Activated CD4-positive, alpha-beta T cell treated with anti-CD3 and anti-CD28 coated beads, Interleukin-2, amount 50 U/mL, for 4 hours (primary cell): ENCODE measurements at places on chromosomes 6 and 20.

DNA sequence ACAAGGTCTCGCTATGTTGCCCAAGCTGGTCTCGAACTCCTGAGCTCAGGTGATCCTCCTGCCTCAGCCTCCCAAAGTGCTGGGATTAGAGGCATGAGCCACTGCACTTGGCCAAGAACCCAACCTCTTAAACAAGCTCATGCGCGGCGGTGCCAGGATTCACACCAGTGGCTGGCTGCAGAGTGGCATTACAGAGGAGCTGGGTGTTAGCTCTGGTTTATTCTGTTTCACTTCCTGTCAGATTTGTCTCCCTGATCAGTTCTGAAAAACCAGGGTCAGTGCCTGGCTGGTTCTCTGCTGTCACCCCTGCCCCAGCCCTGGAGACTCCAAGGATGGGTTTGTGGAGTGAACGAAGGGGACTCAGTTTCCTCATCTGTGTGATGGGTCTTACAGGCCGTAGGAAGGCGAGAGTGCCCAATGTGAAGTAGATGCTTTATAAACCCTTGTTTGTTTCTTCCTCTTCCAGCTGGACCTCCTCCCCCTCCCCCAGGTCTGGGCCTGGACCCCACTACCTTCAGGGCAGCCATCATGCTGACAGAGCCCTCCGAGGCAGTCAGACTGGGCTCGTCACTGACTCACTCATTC lies 63.4 kb downstream of the UBE2V1 start:
- no peak for DNase-seq

GRCh38 chr20:3483309-3483708 lies 12.5 kb downstream of the ATRN start:
- DNase-seq = no peak

GRCh38 chr6:122082370-122082769 lies 317.1 kb upstream of the HSF2 start:
- DNase-seq = no peak

DNA sequence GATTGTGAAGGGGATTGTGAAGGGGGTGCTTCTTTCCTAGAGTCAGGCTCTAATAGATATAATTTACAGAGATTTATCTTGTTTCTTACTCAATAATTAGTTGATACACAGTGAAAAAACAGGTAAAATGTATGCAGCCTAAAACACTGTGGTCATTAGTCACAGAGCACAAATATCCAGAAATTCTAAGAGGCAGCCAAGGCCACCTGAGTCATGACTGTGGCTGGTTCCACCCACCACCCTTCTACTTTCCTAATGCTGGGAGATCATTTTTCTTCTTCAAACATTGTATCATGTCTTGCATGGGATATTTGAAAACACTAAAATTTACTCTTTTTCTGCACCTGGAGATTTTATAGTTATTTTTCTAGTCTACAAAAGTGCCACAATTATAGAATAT lies 181.6 kb downstream of the OTOR start:
- DNase-seq = no peak

GRCh38 chr6:14372734-14373489 lies 255.3 kb downstream of the CD83 start:
- DNase-seq = no peak

DNA sequence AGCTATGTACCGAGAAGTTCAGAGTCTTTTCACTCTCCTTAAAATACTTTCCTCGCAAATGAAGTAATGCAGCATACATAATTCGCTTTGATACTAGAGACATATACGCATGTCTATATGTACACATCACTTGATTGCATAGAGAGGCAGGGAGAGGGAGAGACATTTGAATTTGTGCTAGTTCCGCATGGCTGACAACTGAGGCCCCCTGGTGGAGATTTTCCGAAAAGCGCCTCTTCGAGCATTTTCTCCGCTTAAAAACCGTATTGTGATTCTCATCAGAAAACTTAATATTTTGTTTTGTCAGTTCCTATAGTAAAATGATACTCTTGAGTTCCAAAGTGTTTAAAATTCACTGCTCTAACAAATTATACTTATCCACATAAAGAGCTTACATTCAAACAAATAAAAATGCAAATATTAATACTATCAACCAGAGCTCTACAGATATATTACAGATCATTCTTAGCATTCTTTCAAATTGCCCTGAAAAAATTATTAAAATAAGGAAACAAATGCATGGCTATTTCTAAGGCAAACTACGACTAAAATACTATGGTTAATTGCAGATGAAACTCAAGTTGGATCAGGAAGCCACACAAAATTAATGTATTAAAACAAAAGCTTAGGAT lies 637 bp downstream of the MYLK4 start:
- DNase-seq = peak; percentile 69

DNA sequence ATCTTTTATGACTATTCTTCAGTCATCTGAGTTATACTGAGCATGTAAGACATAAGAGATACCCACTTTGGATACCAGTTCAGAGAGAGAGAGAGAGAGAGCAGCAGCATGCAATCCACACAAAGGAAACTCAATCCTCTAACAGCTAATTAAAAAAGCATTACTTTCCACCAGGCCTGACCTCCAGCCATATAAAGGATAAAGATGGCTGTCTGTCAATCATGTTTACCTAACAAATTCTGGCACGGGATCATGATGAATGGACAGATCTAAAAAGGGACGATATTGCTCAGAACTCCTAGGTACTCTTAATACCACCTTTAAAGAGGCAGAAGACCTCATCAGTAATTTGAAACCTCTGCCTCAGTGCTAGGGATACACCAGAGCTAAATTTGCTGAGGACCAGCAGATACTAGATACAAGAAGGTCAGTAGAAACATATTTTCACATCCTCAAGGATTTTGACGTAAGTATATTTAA lies 159.2 kb downstream of the RPS12 start:
- no peak for DNase-seq

- no peak for DNase-seq
Measured at GRCh38 chr20:63246490-63247288, 7.6 kb downstream of the NKAIN4 start.

GRCh38 chr6:134593887-134594286 lies 276.0 kb upstream of the SGK1 start:
- no peak for DNase-seq

- no peak for DNase-seq
Measured at GRCh38 chr6:37633581-37634237, 64.0 kb downstream of the MDGA1 start.

- DNase-seq = no peak
Measured at GRCh38 chr6:17361013-17361412, 32.4 kb upstream of the CAP2 start.

- peak; percentile 23 for DNase-seq
Measured at GRCh38 chr20:35306931-35307517, 14.8 kb upstream of the FAM83C start.

DNA sequence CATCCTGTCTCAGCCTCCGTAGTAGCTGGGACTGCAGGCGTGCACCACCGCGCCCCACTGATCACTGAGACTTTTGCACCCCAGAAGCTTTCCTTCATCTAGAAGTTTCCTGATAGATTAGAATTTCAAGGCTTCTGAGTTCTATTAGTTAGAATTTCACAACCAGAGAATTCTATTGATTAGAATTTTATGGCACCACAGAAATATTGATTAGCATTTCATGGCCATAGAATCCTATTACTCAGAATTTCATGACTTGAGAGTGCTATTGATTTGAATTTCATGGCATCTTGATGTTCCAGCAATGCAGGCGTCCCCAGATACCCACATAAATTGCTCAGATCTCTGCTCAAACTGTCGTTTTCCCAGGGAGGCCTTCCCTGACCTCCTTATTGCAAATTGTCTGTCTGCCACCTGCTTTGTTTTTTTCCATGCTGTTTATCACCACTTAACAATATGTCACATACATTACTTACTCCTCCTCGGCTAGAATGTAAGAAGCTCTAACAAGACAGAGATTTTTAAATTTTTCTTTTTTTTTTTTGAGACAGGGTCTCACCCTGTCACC lies 16.9 kb upstream of the CBFA2T2 start:
- no peak for DNase-seq

DNA sequence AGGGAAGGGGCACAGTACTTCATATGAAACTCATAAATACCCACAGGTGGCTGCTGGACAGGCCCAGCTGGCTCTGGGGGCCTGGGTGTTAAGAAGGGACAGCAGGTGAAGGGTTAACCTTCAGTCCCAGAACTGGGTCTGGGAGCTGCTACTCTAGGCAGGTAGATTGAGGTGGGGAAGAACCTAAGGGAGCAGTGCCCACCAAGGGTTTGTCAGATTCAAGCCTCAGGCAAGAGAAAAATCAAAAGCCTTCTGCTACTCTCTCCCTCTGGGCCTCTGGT lies 5.6 kb downstream of the RPL10A start:
- DNase-seq = no peak

- DNase-seq = no peak
Measured at GRCh38 chr20:41183831-41184230, 46.5 kb downstream of the PLCG1 start.

- DNase-seq = no peak
Measured at GRCh38 chr6:1893470-1894130, 283.9 kb downstream of the FOXC1 start.

DNA sequence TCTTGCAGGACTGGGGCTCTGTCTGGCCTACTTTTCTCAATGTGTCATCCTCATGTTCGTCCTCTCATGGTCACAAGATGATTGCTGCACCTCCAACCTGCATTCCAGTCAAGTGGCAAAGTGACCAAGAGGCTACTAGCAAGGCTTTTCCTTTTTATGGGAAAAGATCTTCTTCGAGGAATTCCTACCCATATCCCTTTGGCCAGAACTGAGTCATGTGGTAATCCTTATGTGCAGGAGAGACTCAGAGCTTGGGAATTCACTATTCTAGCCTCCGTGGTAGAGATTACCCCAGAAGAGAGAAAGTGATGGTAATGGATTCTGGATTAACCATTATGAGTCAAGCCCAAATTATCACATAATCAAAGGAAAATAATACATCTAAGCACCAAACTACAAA lies 162.7 kb downstream of the KCNQ5 start:
- DNase-seq = no peak

GRCh38 chr6:77561768-77562314 lies 91.0 kb upstream of the MEI4 start:
- DNase-seq = no peak

- DNase-seq = no peak
Measured at GRCh38 chr20:52422574-52423336, 231.2 kb upstream of the ZFP64 start.

DNA sequence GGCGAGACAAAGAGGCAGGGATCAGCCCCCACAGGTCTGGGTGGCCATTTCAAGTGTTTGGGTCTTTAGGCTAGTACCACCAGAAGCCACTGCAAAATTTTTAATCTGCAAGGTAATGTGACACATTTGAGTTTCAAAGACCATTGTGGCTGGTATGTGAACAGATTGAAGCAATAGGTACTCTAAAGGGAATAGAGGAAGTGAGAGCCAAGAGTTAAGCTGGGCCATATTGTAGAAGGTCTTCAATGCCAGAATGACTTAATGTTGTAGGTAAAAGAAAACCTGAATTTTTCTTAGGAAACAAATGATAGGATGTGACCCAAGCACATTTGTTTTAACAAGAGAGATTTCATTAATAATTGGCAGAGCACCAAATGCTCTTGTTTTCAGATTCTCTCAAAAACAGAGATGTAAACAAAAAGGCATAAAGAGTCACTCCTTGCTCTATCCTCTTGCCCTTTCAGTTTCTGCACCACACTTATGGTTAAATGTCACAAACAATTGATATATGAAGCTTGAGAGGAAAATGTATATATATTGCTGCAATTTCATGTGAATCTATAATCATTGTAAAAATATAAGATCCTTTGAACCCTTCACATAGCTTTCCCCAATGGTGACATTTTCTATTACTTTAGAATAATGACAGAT lies 307.1 kb upstream of the PLN start:
- no peak for DNase-seq

- no peak for DNase-seq
Measured at GRCh38 chr6:1593958-1594314, 15.8 kb upstream of the FOXC1 start.

GRCh38 chr20:11267762-11268335 lies 594.0 kb upstream of the JAG1 start:
- DNase-seq = no peak

GRCh38 chr6:38636027-38636426 lies 3.7 kb downstream of the BTBD9 start:
- DNase-seq = no peak

- DNase-seq = no peak
Measured at GRCh38 chr20:40359131-40359912, 329.7 kb downstream of the MAFB start.

DNA sequence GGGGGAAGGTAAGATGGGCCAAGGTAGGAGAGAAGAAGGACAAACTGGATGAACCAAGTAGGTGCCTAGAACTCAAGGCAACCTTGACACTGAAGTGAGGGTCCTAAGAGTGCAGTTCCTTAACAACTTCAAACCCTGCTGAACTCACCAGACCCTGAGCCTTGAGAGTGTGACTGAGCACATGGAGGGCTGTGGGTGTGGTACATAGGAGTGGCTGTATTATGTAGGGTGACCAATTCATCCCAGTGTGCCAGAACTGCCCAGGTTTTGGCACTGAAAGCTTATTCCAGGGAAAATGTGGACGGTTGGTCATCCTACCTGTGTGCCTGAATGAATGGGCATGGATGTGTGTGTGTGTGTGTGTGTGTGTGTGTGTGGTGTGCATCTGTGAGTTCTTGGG lies 281.8 kb downstream of the DHX35 start:
- DNase-seq = no peak

GRCh38 chr20:41072915-41073314 lies 44.3 kb downstream of the TOP1 start:
- DNase-seq = no peak

- no peak for DNase-seq
Measured at GRCh38 chr6:162181741-162182401, 545.7 kb downstream of the PRKN start.

DNA sequence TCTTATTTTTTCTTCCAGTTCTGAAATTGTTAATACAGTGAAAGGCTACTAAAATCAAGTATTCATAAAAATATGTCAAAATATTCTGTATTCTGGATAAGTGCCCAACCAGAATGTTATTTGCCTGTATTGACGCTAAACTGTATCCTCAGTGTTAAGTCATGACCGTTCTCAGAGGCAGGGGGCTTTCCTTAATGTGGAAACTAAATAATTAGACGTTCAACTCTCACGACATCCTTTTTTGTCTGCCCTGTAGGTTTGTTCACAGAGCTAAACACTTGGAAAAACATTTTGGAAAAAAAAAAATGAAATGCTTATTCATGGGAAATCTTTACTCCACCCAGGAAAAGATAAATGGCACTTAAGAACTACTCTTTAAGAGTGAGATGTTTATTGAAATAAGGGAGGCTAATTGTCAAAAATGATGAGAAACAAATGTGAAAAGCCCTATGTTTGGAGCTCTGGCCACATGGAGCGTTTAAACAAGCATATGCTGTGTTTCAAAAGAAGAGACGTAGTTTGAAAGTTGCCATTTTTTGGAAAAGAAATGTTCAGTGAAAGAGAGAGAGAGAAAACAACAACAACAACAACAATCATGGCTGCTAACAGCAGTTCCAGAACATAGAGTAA lies 453.1 kb upstream of the MARCKS start:
- no peak for DNase-seq

- no peak for DNase-seq
Measured at GRCh38 chr6:157488716-157489118, 107.7 kb downstream of the ZDHHC14 start.

DNA sequence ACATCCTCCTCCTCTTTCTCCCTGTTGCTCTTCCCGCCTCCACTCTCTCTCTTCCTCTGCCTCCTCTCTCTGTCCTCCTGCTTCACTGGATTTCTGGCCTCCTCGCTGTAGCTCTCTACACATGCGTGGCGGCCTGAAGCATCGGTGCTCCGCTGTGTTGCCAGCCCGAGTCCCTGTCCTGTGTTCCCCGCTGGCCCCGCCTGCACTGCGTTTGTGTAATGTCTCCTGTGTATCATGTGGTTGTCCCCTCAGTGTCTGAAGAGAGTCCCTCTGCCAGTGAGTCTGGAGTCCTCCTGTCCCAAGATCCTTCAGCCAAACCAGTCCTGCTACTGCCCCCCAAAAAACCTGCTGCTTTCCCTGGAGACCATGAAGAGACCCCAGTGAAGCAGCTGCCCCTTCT lies 143.8 kb downstream of the TBC1D7 start:
- no peak for DNase-seq
